ENCODE measurements at places on chromosomes 6 and 20.

- no peak for DNase-seq
These were observed 123.4 kb downstream of the LY86 start for GRCh38 chr6:6711832-6712448.

DNA sequence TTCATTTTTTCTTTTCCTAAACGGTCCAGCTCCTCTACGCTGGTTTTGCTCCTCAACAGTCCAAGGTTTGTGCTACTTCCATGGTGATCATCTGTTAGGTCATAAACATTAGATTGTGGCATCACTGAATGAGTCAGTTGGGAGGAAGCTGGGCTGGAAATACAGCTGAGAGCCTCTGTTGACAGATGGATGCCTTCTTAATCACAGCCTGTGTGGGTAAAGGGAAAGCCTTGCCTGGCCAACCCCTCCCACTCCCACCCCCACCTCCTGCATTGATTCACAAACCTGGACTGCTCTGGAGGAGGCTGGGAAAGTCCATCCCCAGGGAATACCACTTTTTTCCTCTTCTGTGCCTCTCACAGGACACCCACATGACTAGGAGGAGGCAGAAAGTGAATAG is 180.6 kb upstream of the CCN2 start:
- DNase-seq, result no peak

GRCh38 chr6:167396068-167396658 is 71.3 kb downstream of the TTLL2 start:
- DNase-seq, result no peak

- no peak for DNase-seq
These were observed 857.6 kb upstream of the SLC35B3 start for GRCh38 chr6:9292975-9293374.

GRCh38 chr20:20938131-20938530 is 168.0 kb downstream of the LINC00237 start:
- DNase-seq, result no peak

DNA sequence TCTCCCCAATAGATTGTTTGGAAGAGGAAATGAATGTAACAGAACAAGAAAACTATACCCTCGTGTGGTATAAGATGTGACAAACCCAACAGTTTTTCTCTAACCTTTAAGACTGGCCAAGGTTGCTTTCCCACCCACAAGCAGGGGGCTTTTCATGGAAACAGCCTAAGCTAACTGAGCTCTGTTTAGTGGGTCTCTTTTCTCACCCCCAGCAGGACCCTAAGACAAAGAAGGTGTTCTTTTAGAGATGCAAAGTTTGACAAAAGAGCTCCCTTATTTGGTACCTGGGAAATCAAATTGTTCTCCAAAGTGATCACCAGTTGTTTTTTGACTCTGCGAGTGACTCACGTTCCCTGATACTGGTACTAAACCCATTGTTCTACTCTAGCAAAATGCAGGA is 59.1 kb downstream of the MBOAT1 start:
- DNase-seq, result no peak

- DNase-seq, result no peak
These were observed 57.1 kb upstream of the C20orf144 start for GRCh38 chr20:33604991-33605370.

DNA sequence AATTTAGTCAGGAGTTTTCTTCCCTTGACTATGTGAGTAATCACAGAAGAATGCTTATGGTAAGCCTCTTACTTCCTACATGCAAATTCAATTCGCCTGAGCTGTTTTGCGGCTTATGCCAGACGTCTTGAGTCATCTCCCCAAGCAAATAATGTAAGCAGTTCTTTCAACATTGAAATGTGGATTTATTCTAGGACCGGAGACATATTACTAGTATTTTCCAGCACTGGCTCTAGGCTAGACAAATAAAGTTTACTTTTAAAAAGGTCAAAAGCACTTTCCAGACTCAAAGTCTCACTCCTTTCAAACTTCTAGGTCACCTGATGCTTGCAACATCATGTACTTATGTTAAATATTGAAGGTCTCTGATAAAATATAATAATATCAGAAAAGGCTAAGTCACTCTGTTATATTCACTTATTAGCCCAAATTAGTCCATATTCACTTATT is 38.1 kb upstream of the NOX3 start:
- DNase-seq, result no peak

GRCh38 chr20:1979106-1979778 is 14.6 kb downstream of the PDYN start:
- DNase-seq, result no peak

DNA sequence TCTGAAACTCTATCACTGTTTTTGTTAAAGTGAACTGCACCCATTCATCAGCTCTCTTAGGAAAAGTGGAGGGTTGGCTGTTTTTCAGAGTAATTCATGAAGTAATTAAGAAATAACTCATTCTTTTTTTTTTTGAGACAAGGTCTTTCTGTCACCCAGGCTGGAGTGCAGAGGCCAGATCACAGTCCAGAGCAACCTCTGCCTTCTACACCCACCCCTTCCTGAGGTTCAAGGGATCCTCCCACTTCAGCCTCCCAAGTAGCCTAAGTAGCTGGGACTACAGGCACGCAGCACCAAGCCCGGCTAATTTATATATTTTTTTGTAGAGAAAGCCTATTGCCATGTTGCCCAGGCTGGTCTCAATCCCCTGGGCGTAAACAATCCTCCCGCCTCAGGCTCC is 2.6 kb downstream of the ZNFX1 start:
- DNase-seq, result no peak

GRCh38 chr20:63753381-63753780 is 13.8 kb downstream of the SLC2A4RG start:
- no peak for DNase-seq

GRCh38 chr6:133837801-133838349 is 51.0 kb upstream of the TCF21 start:
- DNase-seq, result peak; percentile 36

DNA sequence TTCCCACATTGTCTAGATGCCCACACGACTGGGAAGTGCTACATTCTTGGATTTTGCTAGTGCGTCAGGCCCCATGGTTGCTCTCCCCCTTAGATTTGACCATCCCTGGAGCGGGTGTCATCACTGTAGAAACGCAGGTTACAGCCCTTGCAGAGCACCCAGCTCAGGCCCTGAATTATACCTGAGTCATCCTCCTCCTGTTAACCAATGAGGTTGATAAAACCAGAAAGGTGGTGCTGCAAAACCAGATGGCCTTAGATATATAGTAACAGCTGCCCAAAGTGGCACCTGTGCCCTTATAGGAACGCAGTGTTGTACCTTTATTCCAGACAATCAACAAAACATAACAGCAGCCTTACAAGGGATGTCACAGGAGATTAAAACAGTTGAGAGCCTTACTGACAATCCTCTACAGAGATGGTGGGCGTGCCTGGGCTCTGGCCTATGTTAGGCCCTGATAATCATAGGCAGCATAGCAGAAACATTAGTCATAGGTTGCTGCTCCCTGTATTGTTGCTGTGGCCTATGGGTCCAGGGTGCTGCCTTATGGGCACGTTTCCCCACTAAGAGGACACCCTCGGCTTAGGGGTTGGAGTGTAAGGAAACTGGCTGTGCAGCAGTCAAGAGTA is 33.6 kb upstream of the HSF2 start:
- no peak for DNase-seq

- no peak for DNase-seq
These were observed 12.4 kb downstream of the FHL5 start for GRCh38 chr6:96575359-96575758.

DNA sequence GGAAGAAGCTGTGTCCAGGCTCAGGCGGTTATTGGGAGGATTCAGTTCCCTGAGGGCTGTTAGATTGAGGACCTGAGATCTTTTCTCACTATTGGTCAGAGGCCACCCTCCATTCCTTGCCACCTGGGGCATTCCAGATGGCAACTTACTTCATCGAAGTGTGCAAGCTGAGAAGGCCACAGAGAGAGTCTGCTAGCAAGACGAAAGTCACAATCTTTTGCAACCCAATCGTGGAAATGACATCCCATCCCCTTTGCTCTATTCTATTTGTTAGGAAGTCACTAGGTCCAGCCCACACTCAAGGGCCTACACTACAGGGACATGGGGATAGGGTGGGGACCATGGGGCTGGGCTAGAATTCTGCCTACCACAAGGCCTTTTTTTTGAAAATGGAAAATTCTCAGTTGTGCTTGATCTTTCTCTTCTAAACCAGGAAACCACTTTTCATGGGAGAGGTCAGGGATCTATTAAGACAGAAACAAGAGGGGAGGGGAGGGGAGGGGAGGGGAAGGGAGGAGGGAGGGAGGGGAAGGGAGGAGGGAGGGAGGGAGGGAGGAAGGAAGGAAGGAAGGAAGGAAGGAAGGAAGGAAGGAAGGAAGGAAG is 217.2 kb downstream of the BCAS1 start:
- DNase-seq, result no peak

GRCh38 chr6:7088076-7088742 is 19.6 kb upstream of the RREB1 start:
- no peak for DNase-seq

DNA sequence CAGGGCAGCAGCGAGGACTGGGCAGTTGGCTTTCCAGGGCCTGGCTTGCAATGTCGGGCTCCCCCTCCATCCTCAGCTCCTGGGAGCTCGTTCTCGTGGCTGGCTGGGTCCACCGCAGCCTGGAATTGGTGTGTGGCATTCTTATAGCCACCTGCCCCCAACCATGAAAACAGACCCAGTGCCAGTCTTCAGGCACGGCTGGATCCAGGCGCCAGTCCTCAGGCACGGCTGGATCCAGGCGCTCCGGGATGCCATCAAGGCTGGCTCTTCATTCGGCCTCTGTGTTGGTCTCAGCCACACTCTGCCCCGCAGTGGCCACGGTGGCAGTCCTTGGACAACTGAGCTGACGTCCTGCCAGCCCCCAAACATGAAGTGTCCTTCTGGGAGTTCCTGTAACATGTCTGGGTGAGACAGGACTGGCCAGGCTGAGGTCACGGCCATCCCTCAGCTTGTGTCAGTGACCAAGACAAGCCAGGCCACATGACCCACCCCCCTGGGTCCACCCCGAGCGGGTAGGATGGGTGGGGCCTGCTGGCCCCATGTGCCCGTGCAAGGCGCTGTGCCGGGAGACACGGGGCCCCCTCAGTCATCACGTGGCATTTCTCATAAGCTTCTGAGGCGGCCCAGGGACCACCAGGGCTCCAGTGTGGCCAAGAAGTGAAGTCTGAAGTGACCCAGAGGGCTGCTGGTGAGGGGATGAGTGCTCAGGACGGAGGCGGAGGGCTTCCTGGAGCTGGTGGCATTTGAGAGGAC is 99.0 kb downstream of the TAF4 start:
- DNase-seq, result no peak

- DNase-seq, result no peak
These were observed 35.9 kb upstream of the FAM50B start for GRCh38 chr6:3813150-3813780.

DNA sequence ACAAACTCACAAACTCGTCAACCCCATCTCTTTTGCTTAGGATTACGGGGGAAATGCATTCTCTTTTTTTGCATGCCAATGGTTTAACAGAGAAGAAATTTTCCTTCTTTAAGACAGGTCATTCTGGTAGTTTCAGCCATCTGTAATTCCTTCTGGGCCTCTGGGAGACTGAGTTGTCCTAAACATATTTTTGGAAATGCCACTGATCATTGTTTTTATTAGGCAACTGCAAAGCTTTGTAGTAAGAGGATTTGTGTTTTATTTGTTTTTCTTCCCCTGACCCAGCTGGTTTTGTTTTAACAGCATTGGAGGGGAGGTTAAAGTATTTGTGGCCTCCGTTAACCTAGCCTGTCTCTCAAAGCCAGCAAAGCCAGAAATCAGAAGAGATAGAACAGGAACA is 73.1 kb upstream of the ISM1 start:
- no peak for DNase-seq

DNA sequence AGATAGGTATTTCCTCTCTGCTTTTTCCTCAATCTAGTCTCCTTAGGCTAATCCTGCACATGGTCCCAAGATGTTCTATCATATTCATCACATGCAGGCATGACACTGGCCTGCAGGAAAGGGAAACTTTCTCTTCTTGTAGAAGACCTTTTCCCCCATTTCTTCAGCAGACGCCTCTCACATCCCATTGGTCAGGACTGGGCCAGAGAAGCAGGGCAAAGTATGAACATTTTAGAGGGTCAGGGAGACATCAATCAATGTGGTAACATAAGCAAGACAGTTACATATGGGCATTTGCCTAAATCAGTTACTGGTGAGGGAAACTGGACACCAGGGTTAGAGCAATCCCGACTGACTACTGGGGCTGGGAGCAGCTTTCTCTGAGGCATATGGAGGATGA is 90.1 kb downstream of the CRYBG1 start:
- DNase-seq, result no peak

- no peak for DNase-seq
These were observed 13.4 kb upstream of the FAM50B start for GRCh38 chr6:3835785-3836184.
